ENCODE measurements at places on chromosomes 1 and 21.
A peak's percentile ranks its signal among the peaks of the same experiment; 100 is the strongest.

DNA sequence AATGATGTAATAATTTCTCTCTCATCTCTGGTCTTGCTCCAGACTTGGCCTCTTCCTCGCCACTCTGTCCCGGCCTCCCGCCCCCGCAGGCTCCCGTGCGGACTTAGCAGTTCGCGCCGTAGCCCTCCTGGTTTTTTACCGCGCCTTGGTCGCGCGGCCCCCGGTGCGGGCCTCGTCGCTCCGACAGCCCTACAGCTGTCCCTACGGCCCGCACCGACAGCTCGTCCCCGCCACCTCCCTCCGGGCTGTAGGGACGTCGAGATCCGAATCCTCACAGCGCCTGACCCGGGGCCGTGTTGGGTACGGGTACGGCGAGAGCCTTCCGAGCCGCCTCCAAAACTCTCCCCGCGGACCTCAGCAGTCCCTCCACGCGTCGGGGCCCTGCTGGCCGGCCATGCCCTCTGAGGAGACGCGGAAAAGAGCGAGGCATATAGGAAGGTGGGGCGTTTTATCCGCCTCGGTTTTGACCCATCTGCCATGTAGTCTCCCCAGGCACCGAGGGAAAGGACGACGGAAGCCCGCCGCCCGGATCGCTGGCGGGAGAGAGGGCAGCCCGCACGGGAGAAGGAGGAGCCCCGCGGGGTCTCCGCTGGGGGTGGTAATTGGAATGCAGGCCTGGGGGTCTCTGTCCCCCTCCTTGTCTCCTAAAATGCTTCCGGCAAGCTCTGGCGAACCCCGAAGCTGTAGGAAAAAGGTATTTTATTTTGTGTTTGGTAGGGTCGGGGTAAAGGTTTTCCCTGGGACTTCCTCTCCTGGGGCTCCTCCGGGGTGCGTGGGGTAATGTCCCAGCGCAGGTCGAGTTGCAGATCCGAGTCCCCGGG, 3.3 kb downstream of the LHX4 start:
- DNase-seq, result no peak

GRCh38 chr21:44867464-44867863, 6.0 kb downstream of the PTTG1IP start:
- DNase-seq, result no peak

- no peak for DNase-seq
These were observed 13.1 kb downstream of the TTC13 start for GRCh38 chr1:230965535-230965934.

GRCh38 chr1:243917177-243917862, 67.3 kb upstream of the AKT3 start:
- peak; percentile 80 for DNase-seq

DNA sequence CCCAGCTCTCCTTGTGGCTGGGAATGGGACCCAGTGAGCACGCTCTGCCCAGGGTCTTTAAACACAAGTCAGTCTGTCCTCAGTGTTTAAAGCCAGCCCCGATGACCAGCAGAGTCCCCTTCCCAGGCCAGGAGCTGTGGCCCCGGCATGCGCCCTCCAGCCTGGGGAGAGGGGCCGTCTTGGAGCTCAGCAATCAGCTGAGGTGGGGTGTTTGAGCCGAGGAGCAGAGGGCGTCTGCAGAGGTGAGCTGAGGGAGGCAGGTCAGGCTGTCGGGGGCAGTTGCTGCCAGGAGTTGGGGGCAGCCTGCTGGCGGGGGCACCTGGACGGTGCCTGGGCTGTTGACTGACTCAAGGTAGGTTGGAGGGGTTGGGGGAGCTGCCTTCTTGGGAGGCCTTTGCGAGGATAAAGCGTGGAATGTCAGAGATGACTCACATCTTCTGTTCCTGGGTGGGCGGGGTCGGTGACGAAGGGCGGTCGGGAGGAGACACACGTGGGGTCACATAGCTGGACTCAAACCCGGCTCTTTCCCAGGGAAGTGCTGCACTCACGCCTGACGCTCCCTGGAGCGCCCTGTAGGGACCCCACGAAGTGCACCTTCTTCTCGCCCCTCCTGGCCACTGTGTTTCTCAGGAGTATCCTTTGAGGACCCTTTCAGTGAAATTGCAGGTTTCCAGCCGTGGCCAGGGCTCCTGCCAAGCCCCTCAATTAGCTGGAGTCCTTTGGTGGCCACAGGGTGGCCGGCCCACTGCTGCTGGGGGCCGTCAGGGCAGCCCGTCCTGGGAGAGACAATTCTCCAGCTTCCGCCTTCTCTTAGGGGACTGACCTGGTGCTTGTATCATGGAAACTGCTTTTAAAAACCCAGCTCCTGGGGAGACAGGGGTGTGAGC, 86.2 kb downstream of the SIK1 start:
- no peak for DNase-seq

DNA sequence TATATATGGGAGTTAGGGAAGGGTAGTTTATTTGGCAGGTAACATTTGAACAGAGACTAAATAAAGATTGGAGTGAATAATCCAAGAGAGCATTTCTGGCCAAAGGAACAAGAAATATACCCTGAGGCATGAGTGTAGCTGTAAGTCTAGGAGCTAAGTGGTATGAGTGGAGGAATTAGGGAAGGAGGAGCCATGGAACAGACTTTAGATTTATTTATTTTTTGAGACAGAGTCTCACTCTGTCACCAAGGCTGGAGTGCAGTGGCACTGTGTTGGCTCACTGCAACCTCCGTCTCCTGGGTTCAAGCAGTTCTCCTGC, 18.4 kb downstream of the CAPZA1 start:
- DNase-seq, result no peak

- DNase-seq, result no peak
These were observed 146.6 kb downstream of the GLUL start for GRCh38 chr1:182245040-182245439.

GRCh38 chr1:218705911-218706893, 361.1 kb downstream of the TGFB2 start:
- no peak for DNase-seq

DNA sequence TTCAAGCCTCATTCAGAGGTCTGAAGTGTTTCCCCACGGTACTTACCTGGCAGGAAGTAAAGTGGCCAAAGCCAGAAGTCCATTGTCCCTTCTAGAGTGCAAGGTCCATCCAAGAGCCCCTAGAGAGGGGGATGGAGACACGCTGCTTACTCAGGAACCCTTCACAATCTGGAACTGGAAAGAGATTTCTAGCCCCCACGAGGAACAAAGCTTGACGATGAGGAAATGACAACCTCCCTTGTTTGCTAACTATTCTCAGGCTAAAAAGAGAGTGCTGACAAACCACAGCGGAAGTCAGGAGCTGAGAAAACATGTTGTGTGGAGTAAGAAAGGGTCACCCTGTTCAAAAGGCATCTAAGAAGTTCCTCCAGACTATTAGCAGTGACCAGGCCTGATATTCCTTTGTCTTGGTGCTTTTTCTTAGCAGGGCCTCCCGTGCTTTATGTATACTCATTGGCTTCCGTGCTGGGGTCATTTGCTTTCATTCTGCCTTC, at the start of gene FCMR:
TSS of gene FCMR (minus strand) at position 170 of the 494 bp plus-strand sequence. CDS start at position 83, 87 bp downstream.
- peak; percentile 16 for DNase-seq

- no peak for DNase-seq
These were observed 174.0 kb downstream of the TRABD2B start for GRCh38 chr1:47823040-47823808.

DNA sequence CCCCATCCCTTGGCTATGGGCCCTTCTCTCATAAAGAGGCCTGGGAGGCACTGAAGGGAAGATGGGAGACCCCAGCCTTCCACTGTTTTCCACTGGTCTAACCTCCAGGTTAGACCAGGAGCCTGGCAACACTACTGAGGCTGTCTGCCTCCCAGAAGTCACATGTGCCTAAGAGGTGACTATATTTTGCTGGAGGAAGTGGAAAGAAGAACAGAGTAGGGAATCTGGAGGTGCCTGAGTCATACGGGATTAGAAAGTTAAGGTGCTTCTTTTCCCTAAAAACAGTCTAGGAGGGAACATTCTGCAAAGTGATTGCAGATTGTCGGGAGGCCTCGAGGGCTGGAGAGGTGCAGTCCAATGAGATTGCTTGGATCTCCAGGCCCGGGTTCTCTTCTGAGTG, 4.6 kb downstream of the NFASC start:
- DNase-seq, result no peak

DNA sequence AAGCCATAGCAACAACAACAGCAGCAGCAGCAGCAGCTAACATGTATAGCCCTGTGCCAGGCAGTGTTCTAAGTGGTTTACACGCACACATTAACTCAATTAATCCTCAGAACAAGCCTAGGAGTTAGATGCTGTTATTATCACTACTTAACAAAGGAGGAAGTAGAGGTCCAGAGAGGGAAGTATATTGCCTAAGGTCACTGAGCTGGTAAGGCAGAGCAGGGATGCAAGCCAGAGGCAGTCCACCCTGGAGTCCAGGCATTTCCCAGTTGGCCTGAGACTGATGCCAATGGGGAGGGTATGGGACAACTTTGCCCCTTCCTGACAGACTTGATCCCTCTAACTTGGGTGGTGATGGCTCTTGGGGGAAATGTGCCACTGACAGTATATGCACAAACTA, 6.8 kb downstream of the CDC14A start:
- DNase-seq, result no peak

GRCh38 chr21:35338881-35339632, 290.0 kb upstream of the RUNX1 start:
- no peak for DNase-seq

GRCh38 chr21:38234395-38235142, 22.2 kb upstream of the KCNJ15 start:
- no peak for DNase-seq

GRCh38 chr1:169102567-169102966, 3.9 kb upstream of the ATP1B1 start:
- DNase-seq, result peak; percentile 43

- no peak for DNase-seq
These were observed 99.1 kb downstream of the NIBAN1 start for GRCh38 chr1:184875218-184875617.

- no peak for DNase-seq
These were observed 3.0 kb downstream of the PRKCZ start for GRCh38 chr1:2053217-2053616.

- DNase-seq, result no peak
These were observed 53.3 kb upstream of the HOOK1 start for GRCh38 chr1:59761443-59761842.

DNA sequence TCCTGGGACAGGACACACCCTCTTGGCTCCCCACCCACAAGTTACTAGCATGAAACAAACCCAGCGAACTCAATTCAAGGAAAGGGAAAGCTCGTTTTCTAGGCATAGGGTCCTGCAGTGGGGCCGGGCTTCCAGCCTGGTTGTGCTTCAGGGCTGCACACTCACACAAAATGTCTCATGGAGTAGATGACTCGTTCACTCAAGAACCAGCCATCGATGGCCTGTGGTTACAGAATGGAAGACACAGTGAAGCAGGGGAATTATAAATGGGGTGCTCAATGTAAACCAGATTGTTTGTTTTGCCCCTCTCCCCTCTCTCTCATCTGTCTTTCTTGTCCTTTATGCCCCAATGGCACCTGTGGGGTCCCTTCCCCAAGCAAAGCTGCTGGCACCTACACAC, 56.0 kb upstream of the COX20 start:
- DNase-seq, result no peak

DNA sequence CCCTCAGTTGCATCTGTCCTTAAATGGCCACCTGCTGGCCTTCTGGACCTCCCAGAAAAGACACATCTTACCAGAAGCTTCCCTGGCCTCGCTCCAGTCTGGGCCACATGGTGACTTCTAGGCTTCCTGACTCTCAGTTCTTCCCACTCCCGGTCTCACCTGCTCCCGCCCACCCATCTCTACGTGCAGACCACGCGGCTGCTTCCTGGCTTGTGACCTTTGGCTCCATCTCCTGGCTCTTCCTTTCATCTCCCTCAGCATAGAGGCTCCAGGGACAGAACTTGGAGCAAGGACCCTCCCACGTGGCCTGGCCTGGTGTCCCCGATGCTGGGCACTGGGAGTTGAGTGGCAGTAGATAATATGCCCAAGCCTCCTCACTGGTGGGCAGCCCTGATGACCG, 124.9 kb upstream of the IRF2BP2 start:
- no peak for DNase-seq

DNA sequence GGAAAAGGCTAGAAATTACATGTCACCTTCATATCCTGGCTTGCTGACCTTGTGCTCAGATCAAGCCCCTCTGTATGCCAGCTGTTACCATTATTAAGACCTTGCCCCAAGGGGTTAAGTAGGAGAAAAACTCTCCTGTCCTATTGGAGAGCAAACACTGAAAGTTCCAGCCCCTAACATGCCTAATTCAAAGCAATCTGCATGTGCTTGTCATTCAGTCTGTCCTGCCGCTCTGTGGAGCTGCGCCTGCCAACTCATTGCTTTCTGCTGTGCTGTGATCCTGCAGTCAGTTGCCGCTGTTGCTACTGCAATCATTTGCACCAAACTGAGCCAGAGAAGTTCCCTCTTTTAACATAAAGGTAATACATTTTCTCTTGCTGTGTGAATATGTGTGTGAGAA, 113.4 kb downstream of the DISP1 start:
- no peak for DNase-seq

DNA sequence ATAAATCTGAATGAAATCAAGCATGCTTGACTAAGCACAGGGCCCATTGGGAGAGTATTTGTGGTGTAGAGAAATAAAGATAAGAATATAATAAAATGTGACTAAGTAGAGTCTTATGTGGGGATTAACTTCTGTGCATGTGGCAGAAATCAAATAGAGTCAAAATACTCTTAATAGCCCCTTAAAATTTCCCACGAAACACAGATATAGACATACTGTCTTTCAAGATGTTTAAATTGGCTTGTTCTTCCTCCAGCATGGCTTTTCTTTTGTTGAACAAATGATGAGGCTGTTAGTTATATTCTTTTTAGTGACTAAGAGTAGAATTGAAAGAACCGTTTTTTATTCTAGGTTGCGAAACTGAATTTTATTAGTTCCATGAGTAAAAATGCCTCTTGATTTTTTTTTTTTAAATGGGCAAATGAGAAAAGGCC, 112.3 kb downstream of the RPS6KC1 start:
- DNase-seq, result no peak

DNA sequence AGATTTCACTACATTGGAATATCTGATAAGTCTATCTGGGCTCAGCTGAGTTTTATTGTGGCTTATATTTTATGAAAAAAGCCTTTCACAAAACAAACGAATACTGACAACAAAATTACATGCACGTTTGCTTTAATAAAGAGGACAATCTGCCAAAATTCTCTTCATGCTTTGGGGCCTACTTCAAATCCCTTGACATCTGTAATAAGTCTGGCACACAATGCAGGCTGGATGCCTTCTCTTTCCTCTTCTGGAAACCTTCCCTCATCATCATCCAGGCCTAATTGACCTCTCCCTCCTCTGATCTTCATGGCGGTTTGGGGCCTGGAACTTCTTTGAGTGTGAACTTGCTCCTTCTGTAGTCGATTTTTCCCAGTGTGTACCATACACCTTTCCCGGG, 70.3 kb downstream of the MAP10 start:
- DNase-seq, result no peak

GRCh38 chr1:188402986-188403385, 1574.2 kb downstream of the PLA2G4A start:
- no peak for DNase-seq

DNA sequence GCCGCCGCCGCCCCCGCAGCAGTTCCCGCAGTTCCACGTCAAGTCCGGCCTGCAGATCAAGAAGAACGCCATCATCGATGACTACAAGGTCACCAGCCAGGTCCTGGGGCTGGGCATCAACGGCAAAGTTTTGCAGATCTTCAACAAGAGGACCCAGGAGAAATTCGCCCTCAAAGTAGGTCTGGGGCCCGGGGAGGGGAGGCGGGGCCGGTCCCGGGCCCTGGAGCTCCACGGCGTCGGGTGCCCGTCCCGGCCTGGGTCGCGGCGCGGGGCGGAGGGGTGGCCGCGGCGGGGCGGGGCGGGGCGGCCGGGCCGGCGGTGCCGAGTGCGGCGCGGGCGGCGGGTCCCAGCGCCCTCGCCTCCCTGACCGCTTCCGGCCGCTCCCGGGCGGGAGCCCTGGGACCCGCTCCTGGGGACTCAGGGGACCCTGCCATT, 646 bp downstream of the MAPKAPK2 start:
- peak; percentile 67 for DNase-seq
